Smooth muscle cell of bladder (primary cell): ENCODE measurements at places on chromosomes 7 and 10. TPM values are rescaled to one million over a fixed set of nuclear protein-coding genes. Genes with fewer than 3 reads are reported as not detected.

The AP5Z1 gene
- 21.6 and 25.4 TPM in 2 replicates for total RNA-seq

The HYAL4 gene
- not detected in 2 replicates for total RNA-seq

The CPED1 gene
- 38.9 and 40.5 TPM in 2 replicates for total RNA-seq

The RNF148 gene
- 0.28 and 0.74 TPM in 2 replicates for total RNA-seq

The GIMAP8 gene
- 0.09 TPM in 1 of 2 replicates, not detected in the other for total RNA-seq

The PLEKHS1 gene
- total RNA-seq = 0.09 TPM in 1 of 2 replicates, not detected in the other

The MKX gene
- 0.28 and 0.57 TPM in 2 replicates for total RNA-seq

The NAT16 gene
- total RNA-seq = not detected in 2 replicates

The PNLIPRP2 gene
- not detected in 2 replicates for total RNA-seq
